ENCODE measurements at places on chromosomes 3 and 15. TPM values are rescaled to one million over a fixed set of nuclear protein-coding genes. Genes with fewer than 3 reads are reported as not detected.

Gene ARGFX
- total RNA-seq: not detected

Gene FBXO40
- not detected for total RNA-seq

Gene TRA2B
- 90.9 TPM for total RNA-seq

Gene PLSCR5
- not detected for total RNA-seq

Gene TNNC1
- 0.60 TPM for total RNA-seq

Gene PLCH1
- not detected for total RNA-seq

Gene CAMK2N2
- 1.8 TPM for total RNA-seq

Gene CILP
- total RNA-seq: not detected

Gene ITPR1
- 26.3 TPM for total RNA-seq

Gene GRK7
- not detected for total RNA-seq

Gene HIGD2B
- not detected for total RNA-seq

Gene COLQ
- 2.6 TPM for total RNA-seq

Gene CD47
- total RNA-seq: 44.8 TPM

Gene FETUB
- not detected for total RNA-seq

Gene APPL1
- total RNA-seq: 38.9 TPM

Gene ROBO1
- total RNA-seq: 73.8 TPM

Gene OXTR
- total RNA-seq: 24.0 TPM

Gene CHMP2B
- 36.9 TPM for total RNA-seq

Gene BLM
- total RNA-seq: 2.7 TPM

Gene PRICKLE2
- total RNA-seq: 24.7 TPM

Gene COX17
- total RNA-seq: 16.1 TPM

Gene AHSG
- not detected for total RNA-seq

Gene ATG3
- 46.3 TPM for total RNA-seq

Gene COL6A6
- total RNA-seq: not detected

Gene DAZL
- total RNA-seq: not detected

Gene RASGRP1
- total RNA-seq: 0.26 TPM

Gene CEP152
- 5.6 TPM for total RNA-seq

Gene SCAANT1
- total RNA-seq: not detected

Gene CPA3
- not detected for total RNA-seq

Gene HTR3C
- total RNA-seq: not detected

Gene IQSEC1
- 37.9 TPM for total RNA-seq

Gene SATB1
- total RNA-seq: 10.6 TPM

Measured in osteocyte (in vitro differentiated cells).